Activated CD8-positive, alpha-beta T cell treated with anti-CD3 and anti-CD28 coated beads for 36 hours (primary cell): ENCODE measurements at places on chromosomes 16 and 17. TPM values are rescaled to one million over a fixed set of nuclear protein-coding genes. Genes with fewer than 3 reads are reported as not detected.

The RAB11FIP3 gene
- total RNA-seq: 18.7 TPM

GRCh38 chr16:66517586-66518263 lies 32.2 kb downstream of the TK2 start:
- no peak for DNase-seq

GRCh38 chr17:49016775-49017463 lies 19.7 kb downstream of the IGF2BP1 start:
- no peak for DNase-seq

GRCh38 chr17:19757536-19758180 lies 9.6 kb upstream of the ALDH3A1 start:
- no peak for DNase-seq

The PTX4 gene
- not detected for total RNA-seq

The LDAF1 gene
- 12.6 TPM for total RNA-seq

The CACNG4 gene
- not detected for total RNA-seq

The SLC26A11 gene
- 1.7 TPM for total RNA-seq
